ENCODE measurements at places on chromosomes 1 and 21.

- peak; percentile 41 for DNase-seq
Observed at GRCh38 chr1:233172201-233172600, 123.3 kb downstream of the PCNX2 start.

- DNase-seq = no peak
Observed at GRCh38 chr1:224472806-224473205, 38.2 kb upstream of the WDR26 start.

GRCh38 chr1:145858238-145858900 lies 512 bp downstream of the PIAS3 start:
- DNase-seq = peak; percentile 42

DNA sequence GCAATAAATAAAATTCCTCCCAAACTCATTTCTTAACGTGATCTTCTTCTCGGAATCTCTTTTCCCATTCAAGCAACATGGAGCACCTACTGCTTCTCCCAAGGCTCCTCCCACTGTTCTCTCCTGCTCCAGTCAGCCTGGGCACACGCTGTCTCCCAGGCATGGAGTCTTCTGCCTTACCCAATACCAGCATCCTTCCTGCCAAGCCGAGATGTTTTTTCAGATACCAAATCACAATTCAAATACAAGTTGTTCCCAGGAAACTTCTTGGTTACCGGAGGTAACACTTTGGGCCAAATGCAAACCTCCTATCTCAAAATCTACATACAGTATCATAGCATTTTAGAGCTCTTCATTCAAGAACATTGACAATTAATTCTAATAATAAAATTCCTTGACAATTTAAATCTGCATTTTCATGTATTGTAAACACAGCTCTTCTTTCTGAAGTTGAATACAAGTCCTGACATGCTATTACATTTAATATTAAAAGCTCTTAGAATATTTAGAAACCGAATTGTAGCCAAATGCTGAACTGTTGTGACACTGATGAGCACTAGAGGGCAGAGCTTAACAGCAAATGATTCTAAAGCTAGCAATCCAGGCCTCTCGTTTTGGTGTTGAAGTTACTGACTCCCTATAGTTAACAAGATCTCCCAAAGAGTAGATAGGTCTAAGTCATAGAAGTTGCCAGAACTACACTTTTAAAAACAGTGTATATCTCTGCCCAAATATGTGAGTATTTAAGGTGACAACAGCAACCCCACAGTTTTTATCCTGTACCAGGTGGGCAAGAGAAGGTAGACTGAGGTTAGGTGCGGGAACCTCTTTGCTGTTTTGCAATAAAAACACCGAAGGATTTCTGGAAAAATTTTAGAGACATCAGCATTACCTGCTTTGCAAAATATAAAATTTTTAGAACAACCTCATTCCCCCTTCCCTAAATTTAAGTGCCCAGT lies 52.3 kb downstream of the BCAR3 start:
- DNase-seq = peak; percentile 82

DNA sequence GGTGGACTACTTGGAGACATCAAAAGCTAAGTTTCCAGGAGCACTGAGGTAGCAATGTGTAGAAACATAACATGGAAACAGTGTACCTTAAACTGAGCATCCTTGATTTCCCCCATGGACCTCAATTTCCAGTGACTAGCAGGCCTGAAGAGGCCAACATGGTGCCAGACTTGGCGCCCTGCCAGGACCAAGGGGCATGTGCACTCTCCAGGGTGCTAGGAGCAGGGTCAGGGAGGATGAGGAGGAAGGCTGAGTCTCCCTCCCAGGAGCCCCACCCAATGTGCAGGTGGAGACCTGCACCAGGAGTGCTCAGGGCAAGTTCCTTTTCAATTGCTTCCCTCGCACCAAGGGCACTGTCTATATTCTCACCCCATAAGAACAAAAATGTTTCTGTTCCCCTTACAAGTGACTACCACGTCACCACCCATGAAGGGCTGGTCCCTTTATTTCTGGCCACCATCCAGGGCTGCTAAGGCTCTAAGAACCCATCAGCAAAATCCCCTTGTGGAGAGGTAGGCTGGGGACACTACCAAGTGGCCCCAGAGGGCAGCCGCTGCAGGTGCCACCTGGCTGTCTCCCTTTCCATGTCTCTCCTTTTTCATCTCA lies 39.2 kb downstream of the MX1 start:
- DNase-seq = no peak

DNA sequence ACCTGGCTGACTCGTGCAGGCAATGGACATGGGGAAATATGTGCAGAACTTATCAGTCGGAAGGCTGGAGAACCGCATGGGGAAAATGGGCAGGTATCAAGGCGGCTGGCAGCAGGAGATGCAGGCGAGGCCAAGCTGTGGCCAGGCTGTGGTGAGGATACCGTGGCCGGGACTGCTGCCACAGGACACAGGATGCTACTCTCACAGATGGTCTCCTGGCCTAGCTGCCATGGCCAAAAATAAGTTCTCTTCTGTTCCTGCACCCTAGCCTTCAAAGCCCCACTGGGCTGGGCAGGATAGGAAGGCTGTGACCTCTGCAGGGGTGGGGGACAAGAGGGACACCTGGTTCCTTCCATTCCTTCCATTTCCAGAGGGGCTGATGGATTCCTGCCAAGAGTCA lies 26.4 kb downstream of the TEX35 start:
- DNase-seq = no peak

DNA sequence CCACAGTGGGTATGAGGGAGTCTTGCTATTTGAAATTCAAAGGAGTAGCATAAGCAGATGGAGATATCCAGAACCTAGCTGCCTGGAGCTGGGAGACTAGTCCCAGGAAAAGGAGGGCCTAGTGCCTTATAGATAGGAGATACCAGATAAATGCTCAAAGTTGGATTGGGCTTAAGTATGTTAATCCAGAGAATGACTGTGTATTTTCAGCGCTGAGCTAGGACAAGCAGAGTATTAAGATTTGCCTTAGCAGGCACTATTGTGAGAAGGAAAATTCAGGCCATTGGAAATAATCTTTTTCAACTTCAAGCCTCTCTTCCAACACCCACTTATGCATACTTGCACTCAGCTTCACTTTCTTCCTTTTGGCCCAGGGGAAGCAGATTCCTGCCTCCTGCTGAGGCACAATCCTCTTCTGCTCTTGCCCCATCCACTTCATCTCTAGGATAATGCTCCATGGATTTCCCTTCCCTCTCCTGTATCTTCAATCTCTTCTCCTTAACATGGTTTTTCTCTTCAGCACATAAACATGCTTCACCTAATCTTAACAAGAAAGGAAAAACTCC lies 21.1 kb downstream of the PIK3C2B start:
- no peak for DNase-seq

DNA sequence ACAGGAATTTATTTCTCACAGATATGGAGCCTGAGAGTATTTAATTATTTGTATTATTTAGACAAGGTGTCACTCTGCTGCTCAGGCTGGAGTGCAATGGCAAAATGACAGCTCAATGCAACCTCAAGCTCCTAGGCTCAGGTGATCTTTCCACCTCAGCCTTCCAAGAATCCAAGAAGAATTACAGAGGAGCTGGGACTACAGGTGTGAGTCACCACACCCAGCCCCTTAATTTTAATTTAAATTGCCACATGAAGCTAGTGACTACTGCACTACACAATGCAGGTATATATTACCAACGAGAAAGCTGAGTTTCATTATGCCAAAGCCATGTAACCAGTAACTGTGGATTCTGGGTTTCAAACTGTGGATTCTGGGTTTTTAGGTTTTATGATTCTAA lies 2.1 kb downstream of the KHDC4 start:
- no peak for DNase-seq

DNA sequence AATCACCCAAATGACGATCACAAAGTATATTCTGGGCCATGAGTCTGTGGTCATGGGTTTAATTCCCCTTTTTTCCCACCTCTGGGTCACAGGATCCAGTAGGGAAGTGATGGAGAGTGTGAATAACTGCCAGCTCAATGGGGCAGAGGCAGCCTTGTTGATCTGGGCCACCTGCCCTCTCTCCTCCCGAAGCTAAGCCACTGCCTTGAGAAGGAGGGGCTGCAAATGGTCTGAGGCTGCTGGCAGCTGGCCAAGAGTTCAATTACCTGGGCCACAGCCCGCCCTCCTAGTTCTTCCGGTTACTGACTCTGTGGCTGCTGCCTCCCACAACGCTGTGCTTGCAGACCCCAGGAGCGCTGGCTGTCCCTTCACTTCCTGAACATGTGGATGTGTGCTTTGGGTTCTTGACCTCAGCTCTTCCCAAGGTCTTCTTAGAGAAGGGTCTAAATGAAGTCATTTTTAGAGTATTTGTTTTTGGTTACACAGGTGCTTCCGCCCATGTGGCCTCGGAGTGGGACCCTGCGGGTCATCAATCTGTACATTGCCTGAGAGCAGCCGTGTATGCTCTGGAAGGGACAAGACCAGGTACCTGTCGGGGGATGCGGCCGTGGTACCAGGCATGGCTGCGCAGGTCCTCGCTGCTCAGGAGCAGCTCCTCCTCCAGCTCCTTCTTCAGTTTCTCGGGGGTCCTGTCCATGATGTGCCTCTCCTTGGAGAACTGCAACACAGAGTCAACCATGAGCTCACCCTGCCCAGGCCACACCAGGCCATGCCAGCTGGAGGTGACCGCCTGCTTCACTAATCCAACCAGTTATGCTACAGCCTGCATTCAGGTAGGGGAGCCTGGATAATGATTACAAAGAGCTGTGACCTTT lies 89.7 kb downstream of the BCAR3 start:
- peak; percentile 56 for DNase-seq

Data from suppressor macrophage treated with lipopolysaccharide for 4 hours (primary cell).